ENCODE measurements at places on chromosomes 6 and 20. TPM values are rescaled to one million over a fixed set of nuclear protein-coding genes. Genes with fewer than 3 reads are reported as not detected.

The ERVFRD-1 gene
- not detected for total RNA-seq

The CDH26 gene
- total RNA-seq = 0.52 TPM

- no peak for DNase-seq
These were observed 122.7 kb downstream of the MMS22L start for GRCh38 chr6:97160280-97160679.

DNA sequence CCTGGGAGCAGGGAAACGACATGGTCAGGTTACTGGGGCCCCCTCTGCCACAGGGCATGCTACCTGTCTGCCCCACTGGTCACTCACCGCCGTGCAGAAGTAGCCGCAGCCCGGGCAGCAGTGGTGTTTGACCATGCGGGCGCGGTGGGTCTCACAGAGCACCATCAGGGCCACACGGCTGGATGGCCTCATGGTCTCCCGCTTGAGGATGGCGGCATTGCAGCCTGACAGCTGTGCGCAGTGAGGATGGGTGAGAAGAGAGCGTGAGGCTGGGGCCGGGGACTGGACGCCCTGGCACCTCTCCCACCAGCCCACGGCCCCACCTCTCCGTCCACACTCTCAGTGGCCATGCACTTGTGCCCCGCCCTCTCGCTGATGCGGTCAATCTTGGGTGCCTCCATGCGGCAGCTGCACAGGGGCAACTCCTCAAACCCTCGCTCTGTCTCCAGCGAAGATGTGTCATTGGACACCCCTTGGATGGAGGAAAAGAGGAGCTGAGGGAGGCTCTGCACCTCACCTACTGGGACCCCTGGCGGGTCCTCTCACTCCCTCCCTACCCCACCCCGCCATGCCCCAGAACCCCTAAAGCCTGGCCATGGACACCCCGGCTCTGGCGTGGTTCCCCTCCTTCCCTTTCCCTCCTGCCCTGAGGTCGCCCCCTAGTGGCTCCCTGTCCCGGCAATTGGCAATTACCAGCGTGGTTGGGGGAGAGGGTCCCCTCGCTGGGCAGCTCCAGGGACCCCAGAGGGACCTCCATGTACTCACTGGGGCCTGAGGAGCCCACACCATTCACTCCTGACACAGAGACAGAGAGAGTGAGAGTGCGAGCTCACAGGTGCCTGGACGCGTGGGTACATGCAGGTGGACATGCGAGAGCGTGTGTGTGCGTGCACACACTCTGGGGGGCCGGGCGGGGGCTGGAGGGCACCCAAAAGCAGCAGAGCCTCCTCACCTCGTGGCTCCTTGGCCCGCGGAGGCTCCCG, 8.9 kb downstream of the EHMT2 start:
- peak; percentile 58 for DNase-seq

The LAMA4 gene
- not detected for total RNA-seq

DNA sequence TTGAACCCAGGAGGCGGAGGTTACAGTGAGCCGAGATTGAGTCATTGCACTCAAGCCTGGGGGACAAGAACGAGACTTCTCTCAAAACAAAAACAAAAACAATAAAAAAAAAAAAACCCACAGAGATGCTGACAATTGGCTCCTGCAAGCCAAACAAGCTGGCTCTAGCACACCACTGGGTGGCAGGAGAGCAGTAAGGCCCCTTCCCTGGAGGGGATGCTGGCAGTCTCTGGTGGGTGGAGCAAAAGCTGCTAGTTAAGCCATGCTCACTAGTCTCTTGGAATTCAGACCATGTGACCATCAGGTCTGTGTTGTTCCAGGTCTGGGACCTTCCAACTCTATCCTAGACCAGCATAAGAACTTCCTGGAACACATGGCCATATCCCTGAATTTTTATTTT, 18.9 kb upstream of the DSN1 start:
- no peak for DNase-seq

DNA sequence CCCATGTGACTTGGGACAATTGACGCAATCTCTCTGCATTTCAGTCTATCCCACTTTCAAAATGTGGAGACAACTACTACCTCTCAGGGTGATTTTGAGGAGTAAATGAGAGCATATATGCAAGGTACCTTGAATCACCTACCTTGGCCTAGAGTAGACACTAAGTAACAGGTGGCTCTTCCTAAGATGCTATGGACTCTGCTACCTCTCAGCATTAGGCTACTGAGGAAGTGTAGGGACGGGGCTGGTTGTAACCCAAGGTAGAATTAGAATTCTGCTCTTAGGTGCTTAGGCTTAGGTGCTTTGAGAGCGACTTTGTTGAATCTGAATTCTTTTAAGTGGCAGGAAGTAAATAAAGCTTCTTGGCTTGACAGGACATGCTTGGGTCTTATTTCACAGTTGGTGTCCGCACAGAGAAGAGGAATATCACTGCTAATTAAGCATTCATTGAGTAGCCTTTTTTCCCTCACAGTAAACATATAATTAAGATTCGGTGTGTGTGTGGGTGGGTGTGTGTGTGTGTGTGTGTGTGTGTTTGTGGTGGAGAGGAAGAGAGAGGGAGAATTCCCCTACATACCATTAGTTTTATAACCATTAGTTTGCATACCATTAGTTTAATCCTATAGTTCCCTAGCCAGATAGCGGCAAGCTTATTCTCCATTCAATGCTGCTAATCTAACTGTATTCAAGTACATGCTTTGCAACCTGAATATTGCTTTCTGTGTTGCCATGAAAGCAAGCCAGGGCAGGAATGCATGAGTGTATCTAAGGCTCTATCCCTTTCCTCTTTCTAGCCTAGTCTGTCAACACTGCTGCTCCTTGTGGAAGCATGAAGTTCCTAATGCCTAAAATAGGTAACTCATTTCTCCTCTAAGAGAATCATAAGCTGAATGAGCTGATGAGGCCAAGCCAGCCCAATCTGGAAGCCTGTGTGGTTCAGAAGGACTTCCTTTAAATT, 112.5 kb downstream of the IPCEF1 start:
- no peak for DNase-seq

The BTN1A1 gene
- 0.16 TPM for total RNA-seq
